ENCODE measurements at places on chromosomes 1 and 21.

DNA sequence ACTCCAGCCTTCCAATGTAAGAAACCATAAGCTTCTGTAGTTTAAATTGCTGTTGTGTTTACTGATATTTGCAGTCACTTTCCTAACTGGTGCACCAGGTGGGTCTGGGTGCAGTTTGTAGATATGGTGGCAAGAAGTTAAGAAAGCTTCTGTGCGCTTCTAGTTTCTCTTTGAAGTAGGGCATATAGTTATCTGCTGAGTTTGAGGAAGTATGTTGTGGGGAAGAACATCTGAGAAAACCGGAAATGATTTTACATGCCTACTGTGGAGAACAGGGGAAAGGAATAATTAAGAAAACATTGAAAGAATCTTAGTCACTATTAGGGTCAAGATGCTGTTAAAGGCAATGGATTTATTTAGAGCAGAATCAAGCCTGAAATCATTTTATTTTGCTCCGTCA is 14.9 kb upstream of the SLC44A5 start:
- DNase-seq: no peak

- DNase-seq: no peak
Measured at GRCh38 chr1:194331758-194332157, 1145.3 kb upstream of the B3GALT2 start.

GRCh38 chr1:18182398-18183160 is 75.0 kb downstream of the IGSF21 start:
- no peak for DNase-seq

- DNase-seq: no peak
Measured at GRCh38 chr1:162899422-162900146, 38.6 kb upstream of the CCDC190 start.

GRCh38 chr1:35884934-35885333 is 1.9 kb downstream of the AGO1 start:
- no peak for DNase-seq

DNA sequence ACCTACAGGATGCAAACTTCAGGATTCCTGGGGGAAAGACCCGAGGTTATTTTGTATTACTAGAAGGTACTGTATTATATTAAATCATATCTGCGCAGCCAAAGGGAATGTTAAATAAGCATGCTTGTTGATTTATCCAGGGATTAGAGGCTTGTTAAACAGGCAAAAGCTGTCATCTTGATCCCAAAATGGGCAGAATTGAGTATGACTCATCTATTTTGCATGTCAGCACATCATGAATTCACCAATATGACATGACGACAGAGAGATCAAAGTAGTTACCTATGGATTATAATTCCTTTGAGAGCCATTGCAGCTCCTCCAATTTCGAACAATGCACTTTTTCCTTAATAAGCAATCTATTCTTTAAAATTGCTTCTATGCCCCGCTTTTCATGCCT is 66.1 kb downstream of the TBX15 start:
- no peak for DNase-seq

- no peak for DNase-seq
Measured at GRCh38 chr1:205391386-205391785, 30.5 kb downstream of the LEMD1 start.

DNA sequence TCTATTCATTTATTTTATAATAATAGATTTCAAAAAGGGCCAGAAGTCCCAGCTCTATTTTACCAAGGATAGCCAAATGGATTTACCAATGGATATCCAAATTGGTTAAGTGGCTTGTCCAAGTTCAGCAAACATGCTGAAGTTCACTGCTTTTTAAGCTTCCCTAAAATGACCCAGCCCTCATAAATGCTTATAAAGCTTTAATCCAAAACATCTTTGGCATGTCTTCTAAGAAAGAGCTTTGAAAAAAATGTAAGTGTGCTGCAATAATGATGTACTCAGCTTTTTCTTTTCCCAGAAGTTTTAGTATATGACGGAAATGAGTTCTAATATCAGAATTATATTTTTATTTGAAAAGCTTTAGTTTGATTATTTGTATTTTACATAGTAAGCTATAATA is 451.5 kb upstream of the ADAMTS5 start:
- DNase-seq: no peak

GRCh38 chr1:47443530-47444296 is 5.9 kb downstream of the FOXD2 start:
- DNase-seq: no peak

DNA sequence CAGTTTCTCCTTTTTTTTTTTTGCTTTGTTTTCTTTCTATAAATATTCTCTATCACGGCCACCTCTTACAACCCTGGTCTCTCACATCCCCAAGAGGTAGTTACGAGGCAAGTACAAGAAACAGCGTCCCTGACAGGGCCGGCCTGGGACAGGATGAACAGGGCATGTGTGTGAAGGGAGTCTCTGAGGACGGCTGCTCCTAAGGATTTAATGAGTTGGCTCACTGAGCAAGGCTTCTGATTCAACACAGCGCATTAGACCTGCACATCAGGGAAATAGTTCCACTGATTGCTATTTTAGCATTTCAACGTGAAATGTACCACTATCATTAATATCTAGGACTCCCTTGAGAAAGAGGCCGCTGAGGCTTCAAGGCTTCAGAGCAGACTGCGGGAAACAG is 54.0 kb downstream of the NTPCR start:
- no peak for DNase-seq

- no peak for DNase-seq
Measured at GRCh38 chr1:211788626-211789025, 41.9 kb downstream of the LPGAT1 start.

DNA sequence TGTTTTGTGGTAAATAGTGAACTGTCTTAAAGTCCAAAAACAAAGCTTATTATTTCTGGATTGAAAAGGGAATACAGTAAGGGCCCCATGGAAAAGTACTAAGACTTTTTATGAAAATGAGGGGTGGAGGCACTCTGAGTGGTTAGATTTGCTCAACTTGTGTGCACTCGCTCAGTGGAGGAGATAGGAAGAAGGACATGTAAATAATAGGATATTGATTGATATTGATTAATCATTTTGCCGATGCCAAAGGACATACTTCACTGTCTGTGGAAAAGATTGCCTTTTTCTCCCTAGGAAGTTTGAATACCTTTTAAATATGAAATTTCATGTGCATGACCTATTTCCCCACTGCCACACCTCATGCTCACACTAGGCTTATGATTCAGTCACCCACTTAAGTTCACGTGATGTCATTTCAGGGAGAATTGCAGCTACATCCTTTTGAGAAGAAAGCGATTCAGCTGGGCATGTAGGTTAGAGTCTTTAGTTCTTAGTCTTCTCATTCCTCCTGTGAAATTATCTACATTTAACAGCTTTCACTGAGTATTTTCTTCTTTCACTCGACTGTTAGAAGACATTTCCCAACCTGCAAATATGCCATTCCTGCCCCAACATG is 5.0 kb downstream of the MTR start:
- peak; percentile 17 for DNase-seq

GRCh38 chr1:31183927-31184554 is 55.6 kb downstream of the NKAIN1 start:
- DNase-seq: no peak
